Epithelial cell of umbilical artery (primary cell): ENCODE measurements at places on chromosomes 3 and 15. TPM values are rescaled to one million over a fixed set of nuclear protein-coding genes. Genes with fewer than 3 reads are reported as not detected.

The CTXND1 gene
- not detected in 2 replicates for total RNA-seq

The MED12L gene
- 0.32 TPM in 1 of 2 replicates, not detected in the other for total RNA-seq

The CCR3 gene
- not detected in 2 replicates for total RNA-seq

The NAALADL2 gene
- 1.5 and 3.2 TPM in 2 replicates for total RNA-seq

The LRRC49 gene
- total RNA-seq: 8.4 and 10.0 TPM in 2 replicates

The TM2D3 gene
- 29.6 and 40.9 TPM in 2 replicates for total RNA-seq

The TRIM71 gene
- total RNA-seq: not detected in 2 replicates

The RFX7 gene
- total RNA-seq: 3.6 and 5.0 TPM in 2 replicates

The ETV5 gene
- 25.8 and 33.1 TPM in 2 replicates for total RNA-seq

The BCHE gene
- 12.0 and 36.5 TPM in 2 replicates for total RNA-seq

The FSIP1 gene
- total RNA-seq: 0.97 and 1.2 TPM in 2 replicates

The CCRL2 gene
- total RNA-seq: 2.1 and 2.3 TPM in 2 replicates

The GOLGA8G gene
- not detected in 2 replicates for total RNA-seq

The DPPA2 gene
- total RNA-seq: not detected in 2 replicates

The GOLGA6D gene
- total RNA-seq: not detected in 2 replicates

The MME gene
- 2.6 and 11.7 TPM in 2 replicates for total RNA-seq

The DGKG gene
- total RNA-seq: not detected in 2 replicates

The PRR20G gene
- total RNA-seq: not detected in 2 replicates

The ZDHHC19 gene
- not detected in 2 replicates for total RNA-seq

The KBTBD13 gene
- not detected in 2 replicates for total RNA-seq

The CACNA2D3 gene
- total RNA-seq: not detected in 2 replicates

The LYZL4 gene
- total RNA-seq: not detected in 2 replicates

The SLC27A2 gene
- total RNA-seq: 0.61 TPM in 1 of 2 replicates, not detected in the other

The FBN1 gene
- total RNA-seq: 57.8 and 82.2 TPM in 2 replicates

The ANKUB1 gene
- 0.32 TPM in 1 of 2 replicates, not detected in the other for total RNA-seq

The CASR gene
- not detected in 2 replicates for total RNA-seq

The IMPG2 gene
- 0.32 and 0.61 TPM in 2 replicates for total RNA-seq

The SCN11A gene
- total RNA-seq: under 0.01 TPM in 1 of 2 replicates, not detected in the other

The MANF gene
- total RNA-seq: 195 and 264 TPM in 2 replicates

The RBM6 gene
- 38.3 and 50.2 TPM in 2 replicates for total RNA-seq

The DPPA4 gene
- total RNA-seq: not detected in 2 replicates

The SMAD6 gene
- total RNA-seq: 12.2 and 21.4 TPM in 2 replicates

The C2CD4A gene
- total RNA-seq: 4.2 and 5.2 TPM in 2 replicates

The BNC1 gene
- 11.7 and 22.3 TPM in 2 replicates for total RNA-seq

The MCTP2 gene
- not detected in 2 replicates for total RNA-seq

The KLHL6 gene
- total RNA-seq: 18.2 and 24.8 TPM in 2 replicates

The TMC3 gene
- not detected in 2 replicates for total RNA-seq

The SOX2 gene
- not detected in 2 replicates for total RNA-seq

The ABI3BP gene
- total RNA-seq: 8.1 and 54.3 TPM in 2 replicates

The GOLGA8R gene
- total RNA-seq: 0.97 and 1.4 TPM in 2 replicates

The TOMM70 gene
- 46.8 and 50.8 TPM in 2 replicates for total RNA-seq

The HESX1 gene
- total RNA-seq: 0.32 and 0.46 TPM in 2 replicates

The CHRNA3 gene
- not detected in 2 replicates for total RNA-seq

The SLCO3A1 gene
- 1.2 and 1.6 TPM in 2 replicates for total RNA-seq

The SYNPR gene
- not detected in 2 replicates for total RNA-seq

The SERPINI2 gene
- total RNA-seq: not detected in 2 replicates

The FETUB gene
- not detected in 2 replicates for total RNA-seq

The AP4E1 gene
- total RNA-seq: 9.4 and 11.1 TPM in 2 replicates

The DHFR2 gene
- 1.9 and 2.1 TPM in 2 replicates for total RNA-seq

The COL7A1 gene
- total RNA-seq: 0.76 and 1.9 TPM in 2 replicates

The CLDN1 gene
- total RNA-seq: not detected in 2 replicates

The CLDN11 gene
- 98.7 and 169 TPM in 2 replicates for total RNA-seq

The VIPR1 gene
- total RNA-seq: 0.32 and 0.46 TPM in 2 replicates

The LMAN1L gene
- not detected in 2 replicates for total RNA-seq

The COL6A5 gene
- total RNA-seq: not detected in 2 replicates

The CYP8B1 gene
- total RNA-seq: not detected in 2 replicates

The CPLX3 gene
- not detected in 2 replicates for total RNA-seq

The LTF gene
- total RNA-seq: not detected in 2 replicates
